ENCODE measurements at places on chromosomes 16 and 17.

DNA sequence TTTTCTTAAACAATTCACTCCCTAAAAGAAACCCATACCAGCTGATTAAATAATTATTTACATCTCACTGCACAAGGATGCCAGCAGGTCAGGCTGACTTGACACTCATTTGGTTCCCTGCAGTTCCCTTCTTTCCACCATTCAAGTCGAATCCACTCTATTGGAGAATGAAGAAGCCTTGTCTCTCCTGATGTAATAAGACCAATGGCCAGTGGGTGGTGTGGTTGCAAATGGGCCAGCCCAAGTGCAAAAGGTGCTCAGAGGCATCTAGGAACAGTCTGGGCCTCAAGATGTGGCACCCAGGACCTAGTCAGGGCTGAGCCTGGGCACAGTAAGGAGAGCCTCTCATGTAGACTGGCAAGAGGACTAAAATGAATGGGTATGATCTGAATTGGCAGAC, 9.3 kb downstream of the C16orf78 start:
- no peak for DNase-seq

GRCh38 chr17:64130559-64131001, 636 bp upstream of the ERN1 start:
- no peak for DNase-seq

DNA sequence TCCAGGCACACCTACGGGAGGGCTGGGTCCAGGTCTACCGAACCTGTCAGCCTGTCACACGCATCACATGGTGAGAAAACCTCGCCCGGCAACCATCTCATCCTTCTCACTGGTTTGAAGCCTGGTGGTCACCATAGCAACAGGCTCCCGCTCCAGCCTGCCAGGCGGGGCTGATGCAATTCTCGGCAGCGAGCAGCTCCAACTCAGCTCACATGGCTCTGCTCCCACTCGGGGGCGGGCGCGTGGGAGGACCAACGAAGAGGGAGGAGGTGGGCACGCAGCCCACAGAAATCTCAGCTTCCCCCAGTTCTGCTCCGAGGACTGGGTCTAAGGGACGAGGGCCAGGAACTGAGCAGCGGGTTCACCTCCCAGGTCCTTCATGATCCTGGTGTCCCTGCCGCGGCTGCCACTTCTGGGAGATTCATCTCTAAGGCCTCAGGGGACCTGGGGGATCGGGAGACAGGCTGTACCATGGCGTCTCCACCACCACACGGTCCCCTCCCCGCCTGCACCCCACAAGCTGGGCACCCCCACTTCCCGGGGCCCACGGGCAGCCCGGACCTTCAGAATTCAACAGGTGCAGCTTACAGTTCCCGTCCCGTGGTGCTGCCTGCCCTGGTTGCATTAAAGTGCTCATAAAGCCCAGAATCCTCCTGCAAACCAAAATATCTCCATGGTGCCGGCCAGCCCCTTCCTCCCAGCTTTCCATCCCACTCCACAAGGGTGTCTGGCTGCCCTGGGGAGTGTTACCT, 25.8 kb downstream of the ABR start:
- peak; percentile 78 for DNase-seq

DNA sequence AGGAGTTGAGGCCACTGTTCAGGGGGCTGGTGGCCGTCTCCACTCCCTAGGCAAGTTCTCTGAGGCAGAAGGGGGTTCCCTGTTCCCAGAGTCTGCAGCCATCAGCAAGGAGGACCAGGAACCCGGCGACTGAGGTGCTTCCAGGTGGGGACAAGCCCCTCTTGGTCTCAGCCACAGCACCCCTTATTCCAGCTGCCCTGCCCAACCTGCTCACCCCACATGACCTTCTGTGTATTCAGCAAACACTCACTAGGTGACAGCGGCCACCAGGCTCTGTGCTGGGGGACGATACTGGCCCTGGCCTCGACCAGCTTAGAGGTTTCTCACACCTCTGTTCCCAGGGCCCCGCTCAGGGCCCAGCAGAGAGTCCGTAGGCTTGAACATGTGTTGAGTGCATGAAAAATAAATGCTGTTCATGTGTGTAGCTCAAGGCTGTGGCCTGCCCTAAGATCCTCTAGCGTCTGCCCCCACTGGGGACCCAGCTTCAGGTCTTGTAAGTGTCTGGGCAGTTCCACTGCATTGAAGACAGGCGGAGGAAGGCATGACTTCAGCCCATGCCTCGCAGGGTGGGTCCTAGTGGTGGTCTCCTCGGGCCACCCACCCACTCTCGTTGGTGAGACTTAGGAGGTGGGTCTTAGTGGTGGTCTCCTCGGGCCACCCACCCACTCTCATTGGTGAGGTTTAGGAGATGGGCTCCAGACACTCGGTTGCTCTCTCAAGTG, 44.2 kb downstream of the NT5M start:
- no peak for DNase-seq

DNA sequence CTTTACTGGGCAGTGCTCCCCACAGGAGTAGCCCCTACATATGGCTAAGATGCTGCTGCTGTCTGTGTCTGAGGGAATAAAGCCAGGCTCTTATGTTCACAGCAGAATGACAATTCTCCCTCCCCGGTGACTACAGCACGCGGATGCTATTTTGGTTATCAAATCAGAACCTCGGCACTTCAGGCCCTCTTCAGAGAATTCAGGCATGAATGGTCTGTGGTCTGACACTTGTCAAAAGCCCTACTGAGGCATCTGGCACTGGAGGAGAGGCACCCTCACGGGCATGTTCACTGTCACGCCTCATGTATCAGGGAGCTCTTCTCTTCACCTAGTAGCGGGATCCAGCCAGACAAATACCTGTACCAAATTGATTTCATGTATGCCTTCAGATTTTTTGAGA, 30.4 kb downstream of the KIAA0513 start:
- no peak for DNase-seq

- peak; percentile 66 for DNase-seq
These were observed 415 bp upstream of the FOXF1 start for GRCh38 chr16:86509759-86510464.

- no peak for DNase-seq
These were observed 115.3 kb downstream of the CEP112 start for GRCh38 chr17:66076546-66077190.

- DNase-seq, result no peak
These were observed 134.4 kb downstream of the SKAP1 start for GRCh38 chr17:48295362-48296288.

DNA sequence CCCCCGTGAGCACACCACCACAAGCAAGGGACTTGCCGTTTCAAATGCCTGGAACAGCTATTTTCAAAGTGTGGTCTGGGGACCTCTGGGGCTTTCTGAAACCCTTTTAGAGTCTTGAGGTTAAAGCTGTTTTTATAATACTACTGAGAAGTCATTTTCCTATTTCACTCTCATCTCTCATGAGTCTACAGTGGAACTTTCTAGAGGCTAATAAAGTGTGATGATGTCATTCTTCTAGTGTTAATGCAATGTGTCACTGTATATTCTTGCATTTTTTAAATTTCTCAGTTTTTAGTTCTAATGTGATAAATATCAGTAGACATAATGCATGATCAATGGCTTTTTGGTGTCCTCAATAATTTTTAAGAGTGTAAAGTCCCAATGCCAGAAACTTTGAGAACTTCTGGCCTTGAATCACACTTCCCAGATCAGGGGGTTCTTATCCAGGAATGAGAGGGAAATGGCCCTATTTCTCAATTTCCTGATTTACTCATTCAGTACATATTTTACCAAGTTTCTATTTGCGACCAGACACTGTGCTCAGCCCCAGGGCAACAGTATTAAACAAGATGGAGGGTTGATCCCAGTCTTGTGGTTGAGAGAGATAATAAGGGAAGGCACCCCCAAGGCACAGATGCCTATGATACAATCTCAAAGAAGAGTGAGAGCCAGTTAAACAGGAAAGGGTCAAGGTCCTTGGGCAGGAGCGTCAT, 444.0 kb downstream of the HS3ST3B1 start:
- DNase-seq, result no peak

DNA sequence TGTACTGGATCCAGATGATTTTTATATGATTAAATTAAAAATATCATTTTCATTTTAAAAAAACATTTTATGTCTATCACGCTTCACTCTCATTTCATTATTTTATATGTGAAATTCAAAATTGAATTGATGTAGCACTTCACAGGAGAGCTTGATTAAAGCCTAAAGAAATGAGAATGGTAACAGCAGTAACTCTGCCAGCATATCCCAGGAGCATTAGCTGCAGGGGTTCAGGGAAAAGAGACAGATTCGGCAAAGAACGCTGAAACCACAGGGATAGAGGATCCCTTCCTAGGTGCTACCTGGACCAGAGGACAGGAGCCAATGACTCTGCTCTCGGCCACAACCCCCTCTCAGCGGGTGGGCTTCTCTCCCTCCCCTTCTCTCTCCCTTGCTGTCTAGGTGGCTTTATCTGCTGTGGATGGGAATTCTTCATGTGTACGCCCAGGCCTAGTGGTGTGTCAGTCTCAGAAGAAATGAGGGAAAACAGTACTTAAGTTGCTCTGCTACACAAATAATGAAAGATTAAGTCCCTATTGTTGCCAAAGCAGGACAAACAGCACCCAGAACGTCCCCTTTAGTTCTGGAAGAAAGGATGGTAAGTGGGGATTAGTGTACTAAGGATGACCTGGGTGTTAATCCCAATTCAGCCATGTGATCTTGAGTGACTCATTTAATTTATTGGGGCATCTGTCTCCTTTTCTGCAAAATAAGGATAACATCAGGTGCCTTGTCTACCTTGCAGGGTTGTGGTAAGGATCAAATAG, 123.3 kb downstream of the CDK5R1 start:
- no peak for DNase-seq

DNA sequence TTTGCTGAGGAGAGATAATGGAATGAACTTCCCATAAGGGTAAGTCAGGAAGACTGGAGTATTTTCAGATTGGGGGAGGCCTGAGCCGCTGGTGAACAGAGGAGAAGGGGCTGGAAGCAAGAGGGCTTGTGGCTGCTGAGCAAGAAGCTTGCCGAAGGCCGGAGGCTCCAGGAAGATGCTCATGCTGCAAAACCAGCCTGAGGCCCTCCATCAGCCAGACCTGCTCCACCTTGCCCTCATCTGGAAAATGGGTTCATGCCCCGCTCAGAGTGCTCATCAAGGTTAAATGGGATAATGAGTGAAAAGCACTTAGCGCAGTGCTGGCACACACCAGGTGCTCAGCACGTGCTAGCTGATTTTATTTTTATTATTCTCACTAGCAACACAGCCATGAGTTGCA, 5.5 kb upstream of the ASGR1 start:
- DNase-seq, result no peak

DNA sequence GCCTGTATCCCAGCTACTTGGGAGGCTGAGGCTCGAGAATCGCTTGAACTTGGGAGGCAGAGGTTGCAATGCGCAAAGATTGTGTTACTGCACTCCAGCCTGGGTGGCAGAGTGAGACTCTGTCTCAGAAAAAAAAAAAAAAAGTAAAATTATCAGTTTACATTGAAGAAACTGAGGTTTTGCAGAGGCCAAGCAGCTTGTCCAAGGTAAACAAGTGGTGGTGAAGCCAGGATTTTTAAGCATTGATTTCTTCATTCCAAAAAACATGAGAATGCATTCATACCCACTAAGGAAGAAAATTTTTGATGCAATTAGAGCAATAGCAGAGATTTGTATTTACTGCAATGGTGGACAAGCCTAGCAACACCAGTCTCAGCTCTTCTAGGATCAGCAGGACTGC, 52.7 kb downstream of the CENPV start:
- DNase-seq, result no peak

DNA sequence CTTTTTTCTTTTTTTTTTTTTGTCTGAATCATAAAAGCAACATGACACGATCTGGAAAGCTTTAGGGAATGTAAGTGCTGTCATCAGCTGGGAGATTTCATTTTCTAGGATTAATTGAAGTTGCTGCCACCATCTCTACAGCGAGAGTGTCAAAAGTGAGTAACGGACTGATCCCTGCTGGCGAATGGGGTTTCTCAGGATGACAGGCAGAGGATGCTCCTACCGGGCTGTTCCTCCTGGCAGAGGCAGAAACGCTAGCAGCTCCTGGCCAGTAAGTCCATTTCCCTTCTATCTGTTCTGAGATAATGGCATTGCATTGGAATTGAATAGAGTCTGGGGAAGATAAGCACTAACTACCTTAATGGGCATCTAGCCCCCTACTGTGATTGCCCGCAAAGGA, 80.5 kb upstream of the KIFC3 start:
- no peak for DNase-seq

DNA sequence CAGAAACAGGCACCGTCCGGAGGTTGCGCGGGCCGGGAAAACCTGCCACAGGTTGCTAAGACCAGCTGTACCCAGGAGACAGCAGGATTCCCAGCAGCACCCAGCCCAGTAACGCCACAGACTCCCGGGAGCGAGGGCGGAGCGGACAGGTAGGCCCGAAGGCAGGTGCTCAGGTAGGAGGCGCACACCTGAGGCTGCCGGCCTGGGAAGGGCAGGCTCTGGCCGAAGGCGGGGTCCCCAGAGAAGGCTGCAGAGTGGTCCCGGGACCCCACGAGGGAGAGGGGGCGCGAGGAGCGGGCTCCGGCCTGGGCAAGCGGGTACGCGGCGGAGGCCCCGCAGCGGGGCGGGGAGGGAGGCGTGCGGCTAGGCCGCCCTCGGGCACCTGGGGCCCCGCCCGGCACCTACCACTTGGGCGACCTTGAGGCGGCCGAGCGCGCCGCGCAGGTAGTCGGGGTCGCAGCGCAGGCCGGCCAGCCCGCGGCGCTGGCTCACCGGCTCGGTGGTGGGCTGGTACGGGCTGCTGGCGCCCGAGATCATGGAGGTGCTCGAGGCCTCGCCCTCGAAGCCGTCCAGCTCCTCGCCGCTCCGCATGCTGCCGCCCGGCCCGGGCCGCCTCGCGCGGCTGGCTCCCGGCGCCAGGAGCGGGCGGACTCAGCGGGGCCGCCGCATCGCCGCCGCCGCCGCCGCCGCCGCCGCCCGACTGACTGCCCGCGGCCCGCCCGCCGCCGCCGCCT, 441 bp downstream of the CMTM4 start:
- peak; percentile 54 for DNase-seq

- DNase-seq, result peak; percentile 81
These were observed 5.9 kb downstream of the CTF1 start for GRCh38 chr16:30902029-30902972.

DNA sequence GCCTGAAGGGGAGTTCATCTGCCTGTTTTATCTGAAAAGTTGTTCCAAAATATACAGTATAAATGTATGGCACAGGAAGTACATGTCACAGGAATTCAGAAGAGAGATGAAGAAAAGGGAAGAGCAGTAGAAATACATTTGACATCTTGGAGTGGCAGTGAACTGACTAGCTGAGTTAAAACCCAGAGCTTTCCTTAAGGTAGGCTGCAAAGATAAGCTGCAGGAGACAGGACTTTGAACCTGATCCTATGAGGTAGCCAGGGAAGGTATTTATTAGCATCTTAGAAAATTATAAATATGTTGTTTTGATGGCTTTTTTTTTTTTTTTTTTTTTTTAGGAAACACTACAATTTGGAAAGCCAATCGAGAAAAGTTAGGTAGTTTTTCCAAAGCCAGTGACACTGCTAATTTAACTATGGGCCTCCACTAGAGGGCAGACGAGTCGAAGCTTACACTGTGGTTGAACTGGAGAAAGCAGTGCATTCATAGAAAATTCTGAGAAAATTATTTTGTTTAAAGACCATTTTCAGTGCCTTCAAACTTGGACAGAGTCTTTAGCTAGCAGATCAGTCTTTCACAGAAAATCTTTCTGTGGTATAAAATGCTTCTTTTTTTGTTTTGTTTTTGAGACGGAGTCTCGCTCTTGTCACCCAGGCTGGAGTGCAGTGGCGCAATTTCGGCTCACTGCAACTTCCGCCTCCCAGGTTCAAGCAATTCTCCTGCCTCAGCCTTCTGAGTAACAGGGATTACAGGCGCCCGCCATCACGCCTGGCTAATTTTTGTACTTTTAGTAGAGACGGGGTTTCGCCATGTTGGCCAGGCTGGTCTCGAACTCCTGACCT, 122.3 kb downstream of the SSH2 start:
- peak; percentile 66 for DNase-seq
